ENCODE measurements at places on chromosomes 3 and 15.

- no peak for DNase-seq
Measured at GRCh38 chr3:107284612-107285011, 92.6 kb upstream of the CCDC54 start.

DNA sequence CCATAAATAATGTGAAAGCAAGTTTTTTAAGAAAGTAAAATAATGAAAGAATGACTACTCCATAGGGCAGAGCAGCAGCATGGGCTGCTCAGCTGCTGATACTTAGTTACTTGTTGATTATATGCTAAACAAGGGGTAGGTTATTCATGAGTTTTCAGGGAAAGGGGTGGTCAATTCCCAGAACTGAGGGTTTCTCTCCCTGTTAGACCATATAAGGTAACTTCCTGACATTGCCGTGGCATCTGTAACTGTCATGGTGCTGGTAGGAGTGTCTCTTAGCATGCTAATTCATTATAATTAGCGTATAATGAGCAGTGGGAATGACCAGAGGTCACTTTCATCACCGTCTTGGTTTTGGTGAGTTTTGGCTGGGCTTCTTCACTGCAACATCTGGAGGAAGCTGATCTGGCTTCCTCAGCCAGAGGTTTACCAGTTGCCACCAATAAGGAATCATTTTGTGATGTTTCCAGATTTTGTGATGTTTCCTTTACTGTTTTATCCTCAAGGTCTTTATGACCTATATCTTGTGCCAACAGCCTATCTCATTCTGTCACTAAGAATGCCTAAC, 121.8 kb upstream of the CHL1 start:
- DNase-seq = peak; percentile 16

DNA sequence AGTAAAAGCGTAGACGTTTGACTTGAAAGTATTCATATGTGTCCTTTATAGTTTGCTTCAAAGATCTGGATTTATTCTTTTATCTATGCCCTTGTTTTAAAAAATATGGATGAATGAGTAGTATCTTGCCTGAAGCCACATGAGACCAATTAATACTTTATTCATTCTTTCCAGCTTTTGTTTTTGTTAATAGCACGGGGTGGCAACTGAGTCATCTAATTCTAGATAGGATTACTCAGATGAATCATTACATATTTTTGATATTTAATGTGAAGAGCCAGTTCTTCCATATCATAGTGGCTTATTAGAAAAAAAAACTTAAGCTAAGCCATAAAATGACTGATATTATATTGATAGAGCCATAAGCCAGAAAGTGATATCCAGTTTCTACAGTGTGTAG, 121.9 kb downstream of the BBX start:
- no peak for DNase-seq

DNA sequence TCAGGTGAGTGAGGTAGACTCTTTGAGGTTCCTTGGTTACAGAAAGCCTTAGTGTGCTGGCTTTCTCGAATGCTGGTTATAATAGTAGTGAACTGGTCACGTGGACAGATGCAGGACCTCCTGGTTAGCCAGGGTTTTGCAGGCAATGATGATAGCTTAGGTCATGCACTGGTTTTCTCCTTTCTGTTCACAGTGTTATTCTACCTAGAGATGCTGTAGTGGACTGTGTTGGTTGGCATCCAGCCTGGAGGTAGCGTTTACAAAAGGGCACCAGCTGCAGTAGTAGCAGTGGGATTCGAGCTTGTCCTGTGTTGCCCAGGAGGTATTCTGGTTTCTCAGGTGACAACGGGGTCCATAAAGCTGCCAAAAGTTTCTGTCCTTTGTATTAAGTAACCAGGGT, 27.0 kb downstream of the PCCB start:
- no peak for DNase-seq

- no peak for DNase-seq
Measured at GRCh38 chr3:8802256-8802655, 32.8 kb upstream of the OXTR start.

DNA sequence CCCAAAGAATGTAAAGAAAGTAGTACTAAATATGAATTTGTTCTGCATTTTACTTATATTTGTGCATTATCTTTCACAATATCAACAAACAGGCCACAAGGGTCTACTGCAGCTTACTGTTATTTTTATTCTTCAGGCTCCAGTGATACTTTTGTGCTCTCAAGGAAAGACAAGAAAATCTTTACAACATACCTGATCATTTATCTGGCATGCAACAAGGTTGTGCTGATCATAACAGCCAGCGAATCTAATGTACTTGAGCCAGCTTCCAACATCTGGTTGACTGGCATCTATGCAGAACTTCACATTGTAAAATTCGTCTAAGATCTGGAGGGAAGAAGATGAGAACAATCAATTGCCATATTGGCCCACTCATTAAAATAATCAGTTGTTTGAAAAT, 520.0 kb downstream of the MECOM start:
- no peak for DNase-seq

- no peak for DNase-seq
Measured at GRCh38 chr3:25144430-25144829, 283.6 kb upstream of the RARB start.

GRCh38 chr3:134885877-134886621, 91.0 kb downstream of the EPHB1 start:
- no peak for DNase-seq
